CD4-positive, alpha-beta T cell treated with Interleukin-6 for 4 hours (primary cell): ENCODE measurements at places on chromosomes 5 and 9.

GRCh38 chr9:72899734-72900477 is 52.9 kb downstream of the ALDH1A1 start:
- DNase-seq: no peak

- no peak for DNase-seq
These were observed 35.1 kb downstream of the CEMIP2 start for GRCh38 chr9:71733176-71733575.

DNA sequence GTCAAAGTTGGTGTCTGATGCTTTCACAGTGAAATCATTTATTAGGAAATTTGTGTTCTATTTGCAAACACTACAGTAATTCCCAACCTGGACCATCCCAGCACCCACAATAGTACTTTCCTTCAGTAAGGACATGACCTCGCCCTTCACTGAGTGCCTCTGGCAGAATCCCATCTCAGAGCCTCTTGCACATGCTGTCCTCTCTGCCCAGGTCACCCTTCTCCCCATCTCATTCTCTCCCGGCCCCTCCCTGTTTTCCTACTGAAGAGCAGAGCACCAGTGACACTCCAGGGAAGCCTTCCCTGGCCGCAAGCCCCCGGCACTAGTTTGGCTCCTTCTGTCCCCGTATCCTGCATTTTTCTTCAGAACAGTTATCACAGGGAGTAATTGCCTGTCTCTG is 220.4 kb downstream of the MAPKAP1 start:
- DNase-seq: no peak

DNA sequence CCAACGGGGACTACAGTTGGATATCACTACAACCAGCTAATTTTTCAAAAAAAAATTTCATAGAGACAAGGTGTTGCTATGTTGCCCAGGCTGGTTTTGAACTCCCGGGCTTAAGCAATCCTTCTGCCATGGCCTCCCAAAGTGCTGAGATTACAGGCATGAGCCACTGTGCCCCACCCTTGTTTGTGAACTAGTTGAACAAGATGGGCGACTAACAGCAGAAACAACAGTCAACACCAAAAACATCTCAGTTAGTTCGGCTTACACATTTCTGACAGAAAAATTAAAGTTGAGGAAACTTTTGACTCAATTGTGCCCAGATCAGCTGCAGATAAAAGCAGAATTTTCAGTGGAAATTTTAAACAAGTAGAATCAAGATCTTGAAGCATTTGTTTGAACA is 470.1 kb downstream of the TLE4 start:
- no peak for DNase-seq

- peak; percentile 68 for DNase-seq
These were observed 6.4 kb downstream of the TSPAN17 start for GRCh38 chr5:176653401-176654385.

DNA sequence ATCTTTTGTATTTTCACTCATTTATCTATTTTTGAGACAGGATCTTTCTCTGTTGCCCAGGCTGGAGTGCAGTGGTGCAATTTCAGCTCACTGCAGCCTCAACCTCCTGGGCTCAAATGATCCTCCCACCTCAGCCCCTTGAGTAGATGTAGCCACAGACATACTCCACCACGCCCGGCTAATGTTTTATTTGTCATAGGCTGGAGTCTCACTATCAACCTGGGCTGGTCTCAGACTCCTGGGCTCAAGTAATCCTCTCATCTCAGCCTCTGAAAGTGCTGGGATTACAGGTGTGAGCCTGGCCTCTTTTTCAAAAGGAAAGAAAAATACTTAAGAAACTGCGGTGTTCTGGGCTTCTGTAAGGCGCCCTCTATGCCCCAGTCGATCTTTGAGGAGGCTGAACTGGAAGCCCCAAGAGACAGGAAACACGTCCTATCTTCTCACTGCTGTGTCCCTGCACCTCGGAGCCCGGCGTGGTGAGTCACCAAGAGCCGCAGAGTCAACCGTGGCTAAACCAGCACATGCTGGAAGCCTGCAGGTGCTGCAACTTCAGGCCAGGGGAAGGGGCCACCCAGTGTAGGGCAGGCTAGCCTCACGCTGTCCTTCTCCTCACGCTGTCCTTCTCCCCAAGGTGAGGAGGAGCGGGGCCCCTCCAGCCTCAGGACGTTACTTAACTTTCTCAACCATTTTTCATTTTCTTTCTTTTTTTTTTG is 15.2 kb upstream of the LHX3 start:
- peak; percentile 45 for DNase-seq

DNA sequence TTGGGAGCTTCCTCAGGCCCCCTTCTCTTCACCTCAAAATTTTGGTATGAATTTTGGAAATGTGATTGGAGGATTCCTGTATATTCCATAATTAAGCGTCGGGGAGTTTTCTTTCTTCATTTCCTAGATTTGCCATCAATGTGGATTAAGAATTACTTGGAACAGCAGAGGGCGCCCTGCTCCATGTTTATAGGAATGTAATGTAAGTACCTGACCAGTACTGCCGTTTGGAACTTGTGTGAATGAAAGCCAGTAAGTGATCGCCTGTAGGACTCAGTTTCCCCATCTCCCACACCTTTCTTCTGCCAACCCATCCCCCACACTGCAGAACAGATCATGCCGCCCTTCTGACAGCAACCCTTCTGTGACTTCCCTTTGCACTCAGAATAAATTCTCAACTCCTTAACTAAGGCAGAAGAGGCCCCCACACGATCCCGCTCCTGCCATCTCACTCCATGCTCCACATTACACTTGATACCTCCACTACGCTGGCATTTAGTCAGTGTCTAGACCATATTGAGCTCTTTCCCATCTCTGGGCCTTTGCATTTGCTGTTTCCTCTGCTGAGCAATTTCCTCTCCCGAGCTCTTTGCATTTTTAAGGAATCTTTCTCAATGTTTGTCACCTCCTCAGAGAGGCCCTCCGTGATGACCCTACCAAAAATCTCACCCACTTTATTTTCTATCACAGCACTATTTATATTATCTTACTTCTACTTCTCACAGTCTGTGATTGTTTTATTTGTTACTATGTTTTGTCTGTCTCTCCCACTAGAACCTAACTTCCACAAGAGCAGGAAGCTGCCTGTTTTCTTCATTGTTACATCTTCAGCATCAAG is 79.5 kb upstream of the HTR4 start:
- peak; percentile 76 for DNase-seq

- no peak for DNase-seq
These were observed 58.0 kb downstream of the FXN start for GRCh38 chr9:69093471-69094103.

GRCh38 chr5:61301341-61302199 is 30.5 kb upstream of the ZSWIM6 start:
- DNase-seq: no peak

DNA sequence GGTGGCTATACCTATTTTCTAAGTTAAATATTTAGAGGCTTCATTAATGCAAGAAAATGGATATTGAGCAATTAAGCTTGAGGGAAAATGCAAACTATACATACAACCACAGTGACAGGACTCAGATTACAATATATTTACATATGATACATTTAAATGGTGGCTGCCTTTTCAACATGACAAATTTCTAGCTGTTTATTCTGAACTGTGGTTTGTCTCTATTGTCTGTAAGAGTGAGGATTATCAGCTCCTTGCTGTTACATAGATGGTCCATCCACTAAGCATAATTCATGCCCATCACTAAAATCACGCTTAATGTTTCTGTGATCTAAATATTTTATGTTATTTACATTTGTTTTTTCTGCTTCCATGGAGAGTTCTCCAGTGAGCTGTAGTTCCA is 81.1 kb upstream of the SGCD start:
- DNase-seq: no peak

GRCh38 chr9:17437813-17438212 is 141.1 kb upstream of the SH3GL2 start:
- no peak for DNase-seq

DNA sequence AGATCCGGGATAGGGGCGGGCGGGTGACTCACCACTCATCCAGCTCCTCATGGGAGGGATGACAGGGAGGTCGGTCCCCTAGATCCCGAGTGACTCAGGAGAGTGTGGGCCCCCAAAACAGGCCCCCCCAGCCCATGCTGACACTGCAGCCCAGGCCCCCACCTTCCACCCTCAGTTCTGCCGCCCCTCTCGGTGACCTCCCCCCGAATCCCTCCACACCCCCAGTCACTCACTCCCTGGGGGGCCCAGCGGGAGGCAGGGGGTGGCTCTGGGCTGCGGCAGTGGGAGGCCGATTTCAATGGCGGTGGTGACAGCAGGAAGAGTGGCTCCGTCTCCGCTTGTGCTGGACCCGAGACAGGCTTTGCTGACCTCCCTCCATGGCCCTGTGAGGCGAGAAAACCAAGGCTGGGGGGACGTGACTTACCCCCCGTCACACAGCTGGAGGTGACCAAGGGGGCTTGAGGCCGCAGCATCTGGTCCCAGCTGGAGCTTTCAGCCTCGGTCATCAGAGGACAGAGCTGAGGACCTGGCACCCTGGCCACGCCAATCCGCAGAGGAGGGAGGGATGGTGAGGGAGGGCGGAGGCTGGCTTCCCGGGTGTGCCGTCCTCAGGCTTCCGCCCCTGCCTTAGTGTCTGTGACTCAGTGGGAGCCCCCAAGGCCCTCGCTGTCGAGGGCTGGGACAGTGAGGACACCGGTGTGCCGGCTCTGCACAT is 9.0 kb downstream of the GPSM1 start:
- no peak for DNase-seq

DNA sequence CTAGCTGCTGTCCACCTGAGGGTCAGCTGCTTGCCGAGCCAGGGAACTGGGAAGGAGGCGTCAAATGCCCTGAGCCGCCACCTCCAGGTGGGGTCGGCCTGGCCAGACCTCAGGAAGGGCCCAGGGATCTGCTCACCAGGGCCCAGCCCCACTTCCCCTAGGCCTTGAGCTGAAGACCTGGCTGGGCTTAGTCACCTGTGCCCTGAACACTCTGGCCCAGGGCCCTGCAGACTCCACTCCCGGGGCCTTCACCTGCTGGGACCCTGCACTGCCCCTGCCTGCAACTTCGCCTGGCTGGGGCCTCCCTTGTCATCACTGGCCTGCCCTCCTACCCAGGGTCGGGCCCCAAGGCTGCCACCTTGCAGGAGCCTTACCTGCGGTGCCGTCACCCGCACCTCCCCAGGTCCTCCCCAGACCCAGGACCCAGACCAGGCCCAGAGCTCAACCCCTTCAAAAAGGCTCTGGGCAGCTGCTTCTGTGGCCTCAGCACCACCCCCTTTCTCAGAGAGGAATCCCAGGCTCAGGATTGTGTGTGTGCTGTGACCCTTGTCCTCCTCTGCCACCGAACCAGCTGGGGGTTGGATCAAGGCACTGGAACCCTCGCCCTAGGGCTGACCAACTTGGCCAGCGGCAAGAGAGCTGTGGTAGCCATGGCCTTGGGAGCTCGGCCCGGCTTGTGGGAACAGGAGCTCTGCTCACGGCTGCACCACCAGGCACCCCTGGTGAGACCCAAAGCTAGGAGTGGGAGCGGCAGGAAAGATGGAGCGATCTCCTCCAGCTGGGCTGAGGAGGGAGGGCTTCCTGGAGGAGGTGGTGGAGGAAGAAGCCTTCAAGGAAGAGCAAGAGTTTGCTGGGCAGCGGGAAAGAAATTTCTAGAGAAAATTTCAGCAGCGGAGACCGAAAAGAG is 1.2 kb upstream of the NELFB start:
- no peak for DNase-seq

- no peak for DNase-seq
These were observed 71.8 kb downstream of the AK8 start for GRCh38 chr9:132806306-132806705.

GRCh38 chr5:95857185-95857945 is 34.8 kb upstream of the GLRX start:
- DNase-seq: no peak

DNA sequence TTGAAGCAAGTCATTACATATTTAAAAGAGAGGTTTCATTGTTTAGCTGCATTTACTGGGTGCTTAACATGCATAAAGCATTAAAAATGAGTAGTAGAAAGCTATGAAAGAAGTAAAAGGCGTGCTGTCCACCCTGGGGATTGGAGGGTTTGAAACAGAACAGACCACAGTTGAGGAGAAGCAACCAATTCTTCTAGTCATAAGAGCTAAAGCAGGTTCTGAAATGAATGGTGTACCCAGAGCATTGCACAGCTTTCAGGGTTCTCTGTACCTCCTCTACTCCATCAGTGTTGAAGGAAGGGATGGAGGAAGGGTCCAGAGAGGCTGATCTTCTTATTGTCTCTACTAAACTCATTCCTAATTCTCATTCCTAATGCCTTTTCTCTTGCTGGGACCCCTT is 68.9 kb downstream of the SH3RF2 start:
- no peak for DNase-seq

- no peak for DNase-seq
These were observed 62.2 kb upstream of the RNF38 start for GRCh38 chr9:36462245-36462644.

- DNase-seq: no peak
These were observed 171.8 kb downstream of the FSTL4 start for GRCh38 chr5:133440467-133441115.

GRCh38 chr5:96037128-96037527 is 75.5 kb upstream of the ELL2 start:
- DNase-seq: no peak

- no peak for DNase-seq
These were observed 88.1 kb upstream of the TLE1 start for GRCh38 chr9:81777482-81777881.

- no peak for DNase-seq
These were observed 1.6 kb downstream of the ZNF366 start for GRCh38 chr5:72505539-72506157.

- no peak for DNase-seq
These were observed 391.5 kb upstream of the SMC2 start for GRCh38 chr9:103702572-103702971.

GRCh38 chr9:37978481-37978864 is 74.5 kb upstream of the SLC25A51 start:
- no peak for DNase-seq

DNA sequence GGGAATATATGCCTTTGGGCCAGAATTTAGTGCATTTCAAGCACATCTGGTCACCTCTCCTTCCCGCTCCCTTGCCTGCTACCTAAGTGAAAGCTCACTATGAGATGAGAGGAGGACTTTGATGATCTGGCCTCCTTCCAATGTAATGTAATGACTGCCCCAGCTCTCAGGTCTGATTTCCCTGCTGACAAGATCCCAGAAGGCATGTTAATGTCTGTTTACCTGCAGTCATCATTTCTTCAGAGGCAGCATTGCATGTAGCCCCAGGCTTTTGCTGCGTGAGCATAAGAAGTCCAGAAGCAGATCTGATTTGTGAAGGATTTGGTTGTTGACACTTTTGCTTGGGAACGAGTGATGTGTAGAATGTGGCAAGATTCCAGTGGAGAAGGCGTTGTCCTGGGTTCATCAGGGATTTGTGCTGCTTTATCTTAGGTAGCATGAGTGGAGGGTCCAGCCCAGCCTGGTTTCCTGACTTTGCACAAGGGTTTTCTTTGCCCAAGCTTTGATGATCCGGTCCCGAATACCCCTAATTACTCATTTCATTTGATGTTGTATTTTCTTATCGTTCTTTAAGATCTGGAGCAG is 192.7 kb downstream of the GOLPH3 start:
- no peak for DNase-seq

DNA sequence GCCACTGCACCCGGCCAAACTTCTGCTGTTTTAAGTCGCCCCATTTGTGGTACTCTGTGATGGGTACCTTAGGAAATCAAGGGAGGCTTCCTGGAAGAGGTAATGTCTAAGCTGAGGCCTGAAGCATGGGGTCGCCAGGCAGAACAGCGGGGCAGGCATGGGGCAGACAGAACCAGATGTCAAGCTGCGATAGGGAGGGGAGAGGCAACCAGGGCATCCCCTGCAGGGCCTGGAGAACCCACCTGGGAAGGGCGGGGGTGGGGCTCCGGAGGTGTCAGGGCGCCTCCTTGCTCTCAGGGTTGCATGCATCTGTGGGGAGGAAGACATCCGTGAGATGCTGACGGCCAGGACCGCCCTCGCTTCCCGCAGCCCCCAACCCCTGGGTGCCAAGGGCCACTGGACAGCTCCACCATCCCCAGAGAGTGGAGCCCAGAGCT is 2.8 kb downstream of the LCN15 start:
- no peak for DNase-seq

GRCh38 chr5:5270958-5271785 is 131.0 kb downstream of the ADAMTS16 start:
- no peak for DNase-seq
